ENCODE measurements at places on chromosomes 4 and X. TPM values are rescaled to one million over a fixed set of nuclear protein-coding genes. Genes with fewer than 3 reads are reported as not detected.

Gene DMRTC1
- total RNA-seq = not detected

GRCh38 chr4:101218346-101218745 lies 129.0 kb downstream of the PPP3CA start:
- DNase-seq = no peak

- no peak for DNase-seq
Observed at GRCh38 chrX:153608376-153608775, 9.4 kb upstream of the CCNQ start.

Gene FAM47E
- 3.1 TPM for total RNA-seq

Gene ZIC3
- total RNA-seq = not detected

Gene UBE2K
- total RNA-seq = 28.3 TPM

Gene NSG1
- 9.7 TPM for total RNA-seq

DNA sequence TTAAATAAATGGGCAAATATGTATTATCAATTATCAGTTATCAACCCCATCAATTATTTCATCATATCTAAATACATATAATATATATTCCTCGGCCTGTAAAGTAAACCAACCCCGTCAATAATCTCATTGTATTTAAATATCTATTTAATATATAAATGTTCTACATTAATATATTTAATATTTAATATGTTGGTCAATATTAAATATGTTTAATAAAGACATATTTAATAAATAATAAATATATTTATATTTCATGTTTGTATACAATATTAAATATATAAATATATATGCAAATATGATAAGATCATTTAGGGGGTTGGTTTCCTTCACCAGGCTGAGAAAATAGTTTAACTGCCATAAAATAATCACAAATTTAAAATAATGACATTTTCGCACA lies 6.4 kb upstream of the TMEM144 start:
- DNase-seq = no peak

- DNase-seq = no peak
Observed at GRCh38 chr4:177251237-177251636, 58.4 kb upstream of the NEIL3 start.

All from kidney epithelial cell (primary cell).